ENCODE measurements at places on chromosomes 7 and 10. TPM values are rescaled to one million over a fixed set of nuclear protein-coding genes. Genes with fewer than 3 reads are reported as not detected.

Gene ACSL5
- total RNA-seq, result 18.5 TPM

Gene SLC16A12
- total RNA-seq, result 1.1 TPM

Gene PON2
- 43.3 TPM for total RNA-seq

Gene GPR15LG
- total RNA-seq, result not detected

Gene GRM8
- total RNA-seq, result not detected

Gene TEX47
- total RNA-seq, result not detected

Gene TFR2
- not detected for total RNA-seq

Gene TBX20
- total RNA-seq, result 53.6 TPM

Gene ADCYAP1R1
- 0.69 TPM for total RNA-seq

Gene EBLN1
- not detected for total RNA-seq

Gene ZNF239
- 5.0 TPM for total RNA-seq

Gene HOXA11
- total RNA-seq, result not detected

Gene OPN1SW
- not detected for total RNA-seq

Gene LRRD1
- not detected for total RNA-seq

Gene RASA4
- 7.1 TPM for total RNA-seq

Gene CYP3A4
- not detected for total RNA-seq

Gene PNLIPRP3
- not detected for total RNA-seq
